Inflammatory macrophage treated with lipopolysaccharide for 4 hours (primary cell): ENCODE measurements at places on chromosomes 5 and 9.

GRCh38 chr5:14355391-14355790 lies 212.2 kb downstream of the TRIO start:
- DNase-seq = no peak

GRCh38 chr9:120726484-120726883 lies 12.2 kb upstream of the MEGF9 start:
- DNase-seq = peak; percentile 24

DNA sequence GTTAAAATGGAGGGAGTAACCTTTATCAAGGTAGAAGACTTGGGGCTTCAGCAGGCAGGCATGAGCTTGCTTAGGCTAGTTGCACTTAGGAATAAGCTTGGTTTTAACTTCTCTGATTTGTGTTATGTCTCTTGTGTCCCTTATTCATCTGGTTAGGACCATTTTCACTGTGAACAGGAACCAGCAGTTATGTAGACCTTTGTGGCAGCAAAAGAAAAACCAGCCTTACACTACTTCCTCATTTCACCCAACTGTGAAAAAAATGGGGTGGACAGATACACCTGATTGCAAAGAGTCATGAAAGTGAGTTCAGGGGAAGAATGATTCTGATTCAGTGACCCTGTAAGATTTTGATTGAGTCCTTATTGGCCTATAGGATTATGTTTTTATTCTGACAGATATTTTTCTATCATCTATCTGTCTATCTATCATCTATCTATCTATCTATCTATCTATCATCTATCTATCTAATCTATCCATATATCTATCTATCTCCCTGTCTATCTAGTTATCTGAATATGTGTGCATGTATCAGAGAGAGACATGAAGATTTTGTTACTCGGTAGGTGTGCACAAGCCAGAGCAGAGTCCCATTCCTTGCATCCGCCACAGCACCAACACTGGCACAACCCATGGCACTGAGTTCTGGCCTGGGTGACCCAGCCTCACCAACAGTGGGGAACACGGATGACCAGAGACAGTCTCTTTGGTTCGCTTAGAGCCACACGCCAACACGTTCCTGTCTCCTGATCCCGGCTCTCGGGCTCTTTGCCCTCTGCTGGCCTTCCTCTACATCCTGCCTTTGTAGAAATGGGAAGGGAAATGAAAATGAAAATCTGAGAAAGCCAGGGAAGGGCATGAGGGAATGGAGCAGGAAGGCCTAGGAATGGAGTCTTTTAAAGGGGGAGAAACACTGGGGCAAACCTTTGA lies 1.3 kb upstream of the ZNF366 start:
- peak; percentile 66 for DNase-seq

- DNase-seq = no peak
These were observed 20.0 kb upstream of the GRPEL2 start for GRCh38 chr5:149325166-149325735.

- DNase-seq = no peak
These were observed 21.8 kb downstream of the DENND4C start for GRCh38 chr9:19252174-19252884.

DNA sequence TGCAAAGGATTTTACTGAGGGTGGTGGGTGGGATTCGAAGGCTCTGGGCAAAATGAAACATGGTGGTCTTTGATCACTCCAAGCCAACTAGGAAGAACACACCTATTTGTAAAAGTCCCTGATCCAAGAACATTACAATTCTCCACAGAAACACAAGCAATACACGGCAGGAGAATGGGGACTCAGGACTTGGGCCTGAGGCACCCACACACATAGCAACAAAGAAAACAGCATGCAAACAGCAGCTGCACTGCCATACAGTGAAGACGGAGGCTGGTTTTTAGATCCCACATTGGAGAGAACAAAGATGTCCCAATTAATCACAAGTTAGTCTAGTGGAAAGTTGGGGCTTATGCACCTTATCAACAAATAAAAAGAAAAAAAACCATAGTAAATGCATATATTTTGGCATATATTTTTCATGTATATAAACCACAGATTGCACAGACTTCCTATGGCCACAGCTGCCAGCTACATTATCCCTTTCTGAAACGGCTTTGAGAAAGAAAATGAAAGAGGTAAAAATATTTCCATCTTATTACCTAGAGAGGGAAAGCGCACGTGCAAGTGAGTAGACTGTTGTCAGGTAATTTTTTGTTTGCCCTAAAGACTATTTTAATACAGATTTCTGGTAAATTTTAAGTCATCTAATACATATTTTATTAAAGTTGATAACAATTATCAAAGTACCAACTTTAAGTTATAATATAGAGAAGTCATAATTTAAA lies 410.9 kb downstream of the BNC2 start:
- no peak for DNase-seq

DNA sequence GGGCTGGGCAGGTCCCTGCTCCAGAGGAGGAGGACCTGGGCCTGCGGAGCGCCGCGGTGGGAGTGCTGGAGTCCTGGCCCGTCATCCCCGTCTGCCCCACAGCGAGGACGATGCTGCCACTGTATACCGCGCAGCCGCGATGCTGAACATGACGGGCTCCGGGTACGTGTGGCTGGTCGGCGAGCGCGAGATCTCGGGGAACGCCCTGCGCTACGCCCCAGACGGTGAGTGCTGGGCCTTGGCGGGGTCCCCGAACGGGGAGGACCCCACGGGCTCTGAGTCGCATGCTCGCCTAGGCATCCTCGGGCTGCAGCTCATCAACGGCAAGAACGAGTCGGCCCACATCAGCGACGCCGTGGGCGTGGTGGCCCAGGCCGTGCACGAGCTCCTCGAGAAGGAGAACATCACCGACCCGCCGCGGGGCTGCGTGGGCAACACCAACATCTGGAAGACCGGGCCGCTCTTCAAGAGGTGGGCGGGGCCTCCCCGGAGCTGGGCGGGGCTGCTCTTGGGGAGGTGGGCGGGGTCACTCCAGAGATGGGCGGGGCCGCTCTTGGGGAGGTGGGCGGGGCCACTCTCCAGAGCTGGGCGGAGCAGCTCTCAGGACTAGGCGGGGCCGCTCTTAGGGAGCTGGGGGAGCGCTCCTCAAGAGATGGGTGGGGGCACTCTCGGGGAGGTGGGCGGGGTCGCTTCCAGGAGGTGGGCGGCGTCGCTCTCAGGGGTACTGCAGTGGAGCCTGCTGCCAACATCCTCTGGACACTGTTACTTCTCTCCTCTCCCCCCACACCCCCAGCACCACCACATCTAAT lies 13.1 kb downstream of the LRRC26 start:
- DNase-seq = peak; percentile 69

GRCh38 chr9:84007662-84008061 lies 27.1 kb downstream of the RMI1 start:
- no peak for DNase-seq
